ENCODE measurements at places on chromosomes 11 and 22. TPM values are rescaled to one million over a fixed set of nuclear protein-coding genes. Genes with fewer than 3 reads are reported as not detected.

NPAS4 gene
- polyA plus RNA-seq, result 2.4 TPM

- DNase-seq, result no peak
Measured at GRCh38 chr11:131470216-131470925, 100.0 kb downstream of the NTM start.

DNA sequence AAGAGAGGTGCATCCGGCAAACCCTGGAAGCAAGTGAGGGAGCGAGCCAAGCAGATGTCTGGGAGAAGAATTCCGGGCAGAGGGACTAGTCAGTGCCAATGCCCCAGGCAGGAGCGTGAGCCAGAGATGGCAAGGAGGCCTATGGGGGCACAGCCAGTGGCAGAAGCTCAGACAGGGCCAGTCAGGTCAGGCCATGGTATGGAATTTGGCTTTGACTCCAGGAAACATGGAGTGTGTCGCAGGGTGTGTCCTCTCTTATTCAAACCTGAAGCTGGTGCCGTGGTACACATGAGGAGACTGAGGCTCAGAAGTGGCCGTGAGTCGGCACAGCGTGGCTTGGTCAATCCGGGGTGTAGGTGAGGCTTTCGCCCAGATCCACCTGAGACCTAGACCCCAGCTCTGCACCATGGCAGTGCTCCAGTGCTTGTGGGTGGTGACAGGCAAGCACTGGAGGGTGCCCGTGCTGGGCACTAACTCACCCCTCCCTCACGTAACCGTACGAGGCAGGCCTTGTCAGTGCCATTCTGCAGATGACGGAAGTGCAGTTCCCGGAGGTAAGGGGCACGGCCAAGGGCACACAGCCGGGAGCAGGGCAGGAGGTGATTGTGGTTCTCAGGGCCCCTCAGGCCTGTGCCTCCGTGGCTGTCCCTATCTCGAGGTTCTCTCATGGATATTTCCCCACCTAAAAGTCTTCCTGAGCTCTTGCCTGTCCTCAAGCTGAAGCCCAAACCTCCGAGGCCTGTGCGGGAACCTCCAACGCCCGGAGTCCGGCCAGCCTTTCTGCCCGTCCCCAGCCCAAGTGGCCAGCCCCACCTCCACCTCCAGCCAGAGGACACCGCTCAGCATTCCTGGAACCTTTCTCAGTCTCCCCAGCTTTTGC, 10.6 kb upstream of the SPI1 start:
- DNase-seq, result no peak

DNA sequence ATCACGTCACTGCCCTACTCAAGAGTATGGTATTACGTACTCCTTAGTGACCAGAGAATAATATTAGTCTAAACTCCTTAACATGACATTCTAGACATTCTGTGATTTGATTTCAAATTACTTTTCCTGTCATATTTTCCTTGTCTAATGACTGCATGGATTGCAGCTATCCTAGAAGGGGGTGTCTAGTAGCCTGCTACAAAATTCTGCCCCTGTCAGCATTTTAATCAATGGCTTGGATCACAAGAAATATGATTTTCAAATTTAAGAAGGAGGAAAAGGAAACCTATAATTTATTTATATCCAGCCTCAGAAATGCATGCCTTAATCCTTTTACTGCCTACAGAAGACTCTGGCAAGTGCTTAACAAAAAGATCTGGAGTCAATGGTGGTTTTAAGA, 216.8 kb downstream of the SWAP70 start:
- DNase-seq, result no peak

DNA sequence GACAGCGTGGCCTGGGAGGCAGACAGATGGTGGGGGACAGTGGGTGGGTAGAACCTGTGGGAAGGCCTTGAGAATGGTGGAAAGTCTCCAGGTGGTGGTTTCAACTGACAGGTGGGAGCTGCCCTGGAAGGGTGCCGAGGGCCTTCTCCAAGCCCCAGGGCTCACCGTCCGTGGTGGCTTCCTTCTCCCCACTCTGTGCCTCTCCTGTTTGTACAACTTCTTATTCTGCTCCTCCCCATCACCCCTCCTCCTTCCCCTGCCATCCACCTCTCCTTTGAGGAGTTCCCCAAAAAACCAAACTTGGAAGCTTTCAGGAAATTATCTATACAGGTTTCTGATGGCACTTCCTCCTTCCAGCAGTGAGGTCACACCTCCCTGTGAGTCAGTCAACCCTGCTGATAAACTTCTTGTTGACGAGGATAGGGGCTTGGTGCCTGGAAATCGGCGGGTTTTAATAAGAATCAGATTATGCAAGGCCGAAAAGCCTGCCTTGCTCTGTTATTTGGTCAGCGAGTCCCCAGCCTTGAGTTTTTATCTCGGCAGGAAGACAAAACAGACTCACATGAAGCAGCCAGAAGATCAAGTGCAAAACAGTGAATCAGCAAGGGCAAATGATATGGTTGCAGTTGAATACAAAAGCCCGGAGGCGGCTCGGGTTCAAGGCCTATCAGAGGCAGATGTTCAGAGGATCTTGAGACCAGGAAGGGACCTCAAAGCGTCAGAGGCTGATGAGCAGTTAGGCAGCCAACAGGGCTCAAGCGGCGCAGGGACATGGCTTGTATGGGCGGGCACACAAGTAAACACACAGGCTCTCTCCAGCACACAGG, 9.5 kb upstream of the ST3GAL4 start:
- DNase-seq, result no peak

All from urinary bladder (tissue), 4 donors.